ENCODE measurements at places on chromosomes 11 and 22. TPM values are rescaled to one million over a fixed set of nuclear protein-coding genes. Genes with fewer than 3 reads are reported as not detected.

- no peak for DNase-seq
Observed at GRCh38 chr11:2401436-2401984, 960 bp downstream of the TSSC4 start.

Gene OSBP2
- 22.2 TPM for total RNA-seq

DNA sequence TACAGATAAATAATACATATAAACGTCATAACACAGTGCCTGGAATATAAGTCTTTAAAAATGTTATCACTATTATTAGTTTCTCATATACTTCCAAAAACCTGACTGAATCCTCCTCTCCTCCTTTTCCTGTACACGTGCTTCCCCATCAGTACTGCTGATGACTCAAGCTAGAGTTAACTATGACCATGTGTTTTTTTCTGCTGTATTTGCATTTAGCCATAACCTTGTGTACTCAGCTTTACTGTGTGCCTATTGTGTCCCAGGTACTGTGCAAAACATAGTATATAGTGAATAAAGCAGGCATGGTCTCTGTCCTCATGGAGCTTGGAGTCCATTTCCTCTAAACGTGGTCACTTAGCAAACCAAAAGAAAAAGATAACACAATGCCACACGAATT, 56.5 kb upstream of the ARHGAP32 start:
- no peak for DNase-seq

Gene KLHDC7B
- total RNA-seq: not detected

DNA sequence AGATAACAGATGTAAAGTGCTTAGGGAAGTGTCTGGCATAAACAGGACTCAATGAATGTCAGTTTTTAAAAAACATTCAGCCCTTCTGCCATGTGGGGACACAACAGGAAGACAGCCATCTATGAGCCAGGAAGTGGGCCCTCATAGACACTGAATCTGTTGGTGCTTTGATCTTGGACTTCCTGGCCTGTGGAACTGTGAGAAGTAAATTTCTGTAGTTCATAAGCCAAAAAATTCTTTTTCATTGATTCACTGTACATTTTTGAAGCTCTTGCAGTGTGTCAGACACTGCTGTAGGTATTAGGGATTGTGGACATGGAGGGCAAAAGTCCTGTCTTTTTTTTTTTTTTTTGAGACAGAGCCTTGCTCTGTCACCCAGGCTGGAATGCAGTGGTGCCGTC, 188.6 kb downstream of the HIPK3 start:
- no peak for DNase-seq

Gene OR52I1
- total RNA-seq: not detected

- no peak for DNase-seq
Observed at GRCh38 chr11:121445071-121445768, 6.9 kb upstream of the SORL1 start.

GRCh38 chr22:46763051-46763705, 728 bp downstream of the TBC1D22A start:
- DNase-seq: peak; percentile 67

GRCh38 chr11:11022125-11022730, 164.4 kb upstream of the ZBED5 start:
- DNase-seq: no peak

Gene TOB2
- total RNA-seq: 63.6 TPM

- DNase-seq: peak; percentile 46
Observed at GRCh38 chr11:65416841-65417701, 5.5 kb upstream of the NEAT1 start.

DNA sequence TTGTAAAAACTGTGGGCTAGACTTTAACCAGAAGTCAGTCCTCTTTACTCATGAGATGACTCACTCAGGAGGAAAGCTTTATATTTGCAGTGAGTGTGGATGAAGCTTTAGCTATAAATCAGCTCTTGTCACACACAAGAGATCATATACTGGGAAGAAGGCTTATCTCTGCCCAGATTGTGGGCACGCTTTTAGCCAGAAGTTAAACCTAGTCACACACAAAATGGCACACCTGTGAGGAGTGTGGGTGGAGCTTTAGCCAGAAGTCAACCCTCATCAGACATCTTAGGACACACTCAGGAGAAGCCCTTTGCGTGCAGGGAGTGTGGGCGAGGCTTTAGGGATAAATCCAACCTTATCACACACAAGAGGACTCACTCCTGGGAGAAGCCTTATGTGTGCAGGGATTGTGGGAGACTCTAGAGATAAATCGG, 706.9 kb upstream of the LUZP2 start:
- DNase-seq: no peak
